Stimulated activated effector memory CD8-positive, alpha-beta T cell treated with anti-CD3 and anti-CD28 coated beads, Interleukin-12 subunit alpha, Interleukin-12 subunit beta, amount 100 ng/mL, for 72 hours (primary cell): ENCODE measurements at places on chromosomes 2 and 18.

- DNase-seq = no peak
Measured at GRCh38 chr2:10229462-10230099, 73.1 kb upstream of the HPCAL1 start.

- no peak for DNase-seq
Measured at GRCh38 chr2:118044854-118045253, 31.0 kb upstream of the CCDC93 start.

DNA sequence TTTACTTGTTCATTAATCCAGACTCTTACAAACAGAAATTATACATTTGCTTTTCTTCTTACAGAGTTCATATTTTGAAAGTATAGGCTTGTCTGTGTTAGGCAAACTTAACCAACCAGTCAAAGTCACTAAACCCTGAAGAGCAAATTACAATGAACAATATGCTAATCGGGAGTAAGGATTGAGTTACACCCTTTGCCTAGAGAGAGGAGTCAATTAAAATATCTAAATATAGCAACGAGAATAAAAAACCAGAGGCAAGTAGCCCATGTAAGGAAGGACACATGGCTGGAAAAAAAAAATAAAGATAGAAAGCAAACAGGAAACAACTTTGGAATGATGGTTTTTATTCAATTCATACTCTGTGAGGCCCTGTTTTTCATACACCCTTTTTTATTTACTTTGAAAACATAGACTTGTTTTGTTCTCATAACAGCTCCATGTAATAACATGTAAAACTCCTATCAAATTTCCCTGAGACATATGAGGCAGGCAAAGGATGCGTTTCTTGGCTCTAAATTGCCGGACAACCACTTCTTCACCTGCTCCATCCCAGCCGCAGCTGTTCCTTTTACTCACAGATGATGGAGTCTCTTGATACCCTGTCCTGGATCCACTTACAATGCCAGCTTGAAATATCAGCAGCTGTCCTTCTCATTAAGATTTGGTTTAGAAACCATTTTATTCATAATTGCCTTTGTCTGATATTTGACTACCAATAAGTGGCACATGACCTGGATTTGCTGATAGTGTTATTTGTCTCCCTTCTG, 767.7 kb upstream of the GCFC2 start:
- DNase-seq = no peak

- DNase-seq = no peak
Measured at GRCh38 chr2:54984476-54984875, 65.8 kb downstream of the RTN4 start.

DNA sequence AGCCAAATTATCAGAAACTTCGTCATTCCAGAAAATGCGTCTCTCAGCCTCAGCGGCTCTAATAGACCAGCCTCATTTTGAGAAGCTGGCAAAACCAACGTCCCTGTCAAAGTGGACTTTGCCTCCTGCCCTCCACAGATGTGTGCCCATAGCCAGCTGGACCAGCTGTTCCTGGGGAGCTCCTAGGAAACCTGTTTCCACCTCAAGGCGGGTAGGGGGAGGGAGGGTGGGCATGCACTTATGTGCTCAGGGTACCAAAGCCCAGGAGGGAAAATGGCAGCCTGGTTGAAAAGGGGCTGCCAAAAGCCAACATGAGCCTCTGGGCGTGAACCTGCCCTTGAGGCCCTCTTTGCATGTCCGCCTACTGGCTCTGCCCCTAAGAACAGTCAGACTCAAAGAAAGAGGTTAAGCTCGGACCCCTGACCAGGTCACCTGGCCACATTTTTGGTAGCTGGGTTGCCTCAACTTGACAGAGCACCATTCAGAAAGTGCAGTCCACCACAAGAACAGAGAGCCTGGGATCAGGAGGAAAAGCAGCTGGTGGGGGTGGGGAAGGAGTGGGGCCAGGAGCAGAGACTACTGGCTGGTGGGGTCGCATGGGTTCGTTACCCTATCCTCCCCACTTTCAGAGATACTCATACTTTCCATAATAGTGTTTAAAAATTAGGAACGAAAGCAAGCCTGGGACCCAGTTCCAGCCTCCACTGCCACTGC, 3.5 kb downstream of the PER2 start:
- DNase-seq = no peak

- DNase-seq = no peak
Measured at GRCh38 chr2:2472881-2473280, 141.8 kb upstream of the MYT1L start.

GRCh38 chr2:121489284-121489683, 41.4 kb upstream of the RNU4ATAC start:
- DNase-seq = no peak

- DNase-seq = no peak
Measured at GRCh38 chr2:125168442-125168841, 1143.4 kb downstream of the CNTNAP5 start.

GRCh38 chr2:40208463-40208862, 243.4 kb downstream of the SLC8A1 start:
- DNase-seq = no peak

- DNase-seq = no peak
Measured at GRCh38 chr2:235575904-235576303, 82.1 kb downstream of the AGAP1 start.

- no peak for DNase-seq
Measured at GRCh38 chr2:129248198-129248597, 731.3 kb upstream of the RAB6C start.

GRCh38 chr2:61759005-61759404, 94.9 kb downstream of the FAM161A start:
- no peak for DNase-seq

DNA sequence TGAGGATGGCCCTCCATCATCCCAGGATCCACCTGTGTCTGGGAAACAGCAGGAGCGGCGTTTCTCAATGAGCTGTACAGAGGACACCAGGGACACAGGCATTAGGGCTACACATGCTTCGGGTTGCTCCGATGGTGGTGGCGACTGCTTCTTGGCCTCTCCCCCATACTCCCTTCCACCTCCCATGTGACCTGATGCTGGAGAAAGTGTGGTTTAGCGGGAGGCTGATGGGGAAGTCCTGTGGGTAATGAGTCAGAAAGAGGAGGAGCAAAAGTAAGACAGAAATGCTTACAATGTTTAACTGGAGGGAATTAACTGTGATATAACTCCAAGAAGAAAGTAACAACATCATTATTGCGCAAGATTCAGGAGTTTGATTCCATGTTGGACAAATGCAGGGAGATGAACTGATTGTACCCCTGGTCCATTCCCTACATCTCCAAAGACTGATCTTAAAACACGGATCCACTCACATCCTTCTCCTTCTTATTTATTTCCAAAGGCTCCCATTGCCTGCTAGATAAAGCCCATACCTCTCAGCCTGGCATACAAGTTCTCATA, 186.6 kb downstream of the NRP2 start:
- no peak for DNase-seq

DNA sequence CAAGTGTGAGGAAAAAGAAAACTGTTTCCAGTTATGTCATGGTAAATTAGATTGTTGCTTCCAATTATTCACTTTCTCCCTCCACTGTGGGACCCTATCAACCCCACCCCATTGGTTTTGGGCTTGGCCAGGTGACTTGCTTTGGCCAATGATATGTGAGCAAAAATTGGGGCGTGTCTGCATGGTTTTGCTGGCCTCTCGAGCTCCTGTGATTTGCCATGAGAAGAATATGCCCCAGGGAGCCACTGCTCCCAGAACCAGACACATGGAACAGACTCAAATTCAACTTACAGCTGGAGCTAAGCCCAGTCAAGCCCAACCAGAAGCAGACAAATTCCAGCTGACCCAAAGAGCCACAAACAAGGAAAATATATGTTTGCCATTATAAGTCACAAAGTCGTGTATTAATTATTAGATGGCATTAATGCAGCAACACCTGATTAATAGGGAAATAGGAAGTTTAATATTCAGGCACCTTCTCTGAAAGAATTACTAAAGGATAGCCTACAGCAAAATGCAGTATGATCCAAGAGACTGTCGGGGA, 248.9 kb downstream of the ANAPC1 start:
- DNase-seq = no peak

DNA sequence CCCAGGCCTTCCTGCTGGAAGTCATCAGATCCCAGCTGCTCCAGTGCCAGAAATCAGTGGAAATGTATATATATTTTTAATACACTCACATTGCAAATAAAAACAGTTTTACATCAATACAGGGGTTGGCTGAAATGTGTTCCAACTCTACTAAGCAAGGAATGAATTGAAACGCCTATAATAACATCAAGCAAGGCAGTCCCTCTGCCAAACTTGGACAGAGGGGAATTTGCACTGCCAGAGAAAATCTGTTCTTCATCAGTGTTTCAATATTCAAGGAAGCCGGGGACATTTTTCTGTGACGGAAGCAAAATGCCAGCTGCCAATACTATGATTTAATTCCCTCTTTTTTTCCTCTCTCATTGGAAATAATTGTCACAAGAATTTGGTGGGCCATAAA, 335.3 kb downstream of the TNS1 start:
- DNase-seq = no peak

DNA sequence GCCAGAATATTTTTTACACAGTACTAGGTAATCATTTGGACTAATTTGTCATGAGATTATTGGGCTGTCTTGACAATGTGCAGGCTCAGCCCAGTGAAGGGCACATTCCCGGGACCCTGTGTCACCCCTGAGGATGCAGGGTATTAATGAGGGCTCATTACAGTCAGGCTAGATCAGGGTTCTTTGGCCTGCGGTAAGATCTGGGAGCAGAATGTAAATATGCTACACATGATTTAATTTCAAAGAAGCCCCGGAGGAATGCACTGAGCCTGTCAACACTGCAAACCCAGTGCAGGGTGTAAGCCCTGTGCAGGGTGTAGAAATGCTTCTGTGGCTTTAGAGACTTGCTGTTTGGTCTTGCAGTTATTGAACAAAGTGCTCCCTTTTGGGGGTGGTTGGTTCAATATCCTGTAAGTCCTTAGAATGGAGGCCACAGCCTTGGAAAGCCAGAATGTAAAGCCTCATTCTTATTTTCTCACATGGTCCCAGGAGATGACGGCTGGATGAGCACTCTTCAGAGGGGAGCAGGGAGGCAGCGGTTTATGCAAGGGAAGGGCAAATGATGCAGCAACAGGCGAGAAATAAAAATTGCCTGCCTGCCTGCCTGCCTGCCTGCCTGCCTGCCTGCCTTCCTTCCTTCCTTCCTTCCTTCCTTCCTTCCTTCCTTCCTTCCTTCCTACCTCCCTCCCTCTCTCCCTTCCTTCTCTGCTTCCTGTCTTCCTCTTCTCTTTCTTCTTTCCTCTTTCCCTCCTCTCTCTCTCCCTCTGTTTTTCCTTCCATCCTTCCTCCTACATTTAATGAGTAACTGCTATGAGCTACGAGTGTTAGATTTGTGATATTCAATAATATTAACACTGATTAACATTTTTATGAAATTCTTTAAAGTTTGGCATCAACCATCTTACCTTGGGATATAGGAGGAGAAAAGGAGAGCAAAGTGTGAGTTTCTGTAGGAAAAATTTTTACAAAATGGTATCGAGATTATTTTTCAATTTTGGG, 148.8 kb downstream of the VAPA start:
- no peak for DNase-seq

DNA sequence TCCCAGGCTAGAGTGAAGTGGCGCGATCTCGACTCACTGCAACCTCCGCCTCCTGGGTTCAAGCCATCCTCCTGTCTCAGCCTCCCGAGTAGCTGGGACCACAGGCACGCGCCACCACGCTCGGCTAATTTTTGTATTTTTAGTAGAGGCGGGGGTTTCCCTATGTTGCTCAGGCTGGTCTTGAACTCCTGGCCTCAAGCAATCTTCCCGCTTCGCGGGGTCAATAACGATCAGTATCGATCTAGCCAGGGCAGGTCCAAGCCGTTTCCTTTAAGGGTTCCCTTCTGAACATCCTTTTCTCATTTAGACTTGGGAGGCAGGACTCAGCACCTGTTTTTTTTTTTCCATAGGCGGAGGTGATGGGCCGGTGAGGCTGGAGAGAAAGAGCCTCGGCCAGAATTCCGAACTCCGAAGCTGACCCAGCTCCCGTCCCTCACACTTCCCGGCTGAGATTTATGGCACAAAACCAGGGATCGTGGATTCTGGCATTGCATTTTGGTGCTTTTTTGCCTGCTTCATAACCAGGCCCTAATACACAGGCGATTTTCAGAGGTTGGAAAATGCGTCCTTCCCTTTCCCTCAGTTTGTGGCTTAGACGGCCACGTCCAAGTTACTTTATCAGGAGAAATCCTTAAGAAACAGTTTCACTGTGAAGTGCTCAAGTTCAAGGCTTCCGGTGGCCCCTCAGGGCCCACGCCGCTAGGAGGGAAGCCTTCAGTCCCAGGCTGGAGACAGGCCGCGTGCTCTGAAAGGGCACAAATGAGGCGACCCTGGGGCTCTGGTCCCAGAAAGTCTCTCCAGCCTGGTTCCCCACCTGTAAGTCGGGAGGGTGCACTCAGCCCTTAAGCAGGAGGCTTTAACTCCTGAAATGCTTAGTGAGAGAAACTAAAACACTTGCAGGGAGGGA, 998 bp upstream of the SLC66A3 start:
- no peak for DNase-seq
